ENCODE measurements at places on chromosomes 2 and 18. TPM values are rescaled to one million over a fixed set of nuclear protein-coding genes. Genes with fewer than 3 reads are reported as not detected.

DNA sequence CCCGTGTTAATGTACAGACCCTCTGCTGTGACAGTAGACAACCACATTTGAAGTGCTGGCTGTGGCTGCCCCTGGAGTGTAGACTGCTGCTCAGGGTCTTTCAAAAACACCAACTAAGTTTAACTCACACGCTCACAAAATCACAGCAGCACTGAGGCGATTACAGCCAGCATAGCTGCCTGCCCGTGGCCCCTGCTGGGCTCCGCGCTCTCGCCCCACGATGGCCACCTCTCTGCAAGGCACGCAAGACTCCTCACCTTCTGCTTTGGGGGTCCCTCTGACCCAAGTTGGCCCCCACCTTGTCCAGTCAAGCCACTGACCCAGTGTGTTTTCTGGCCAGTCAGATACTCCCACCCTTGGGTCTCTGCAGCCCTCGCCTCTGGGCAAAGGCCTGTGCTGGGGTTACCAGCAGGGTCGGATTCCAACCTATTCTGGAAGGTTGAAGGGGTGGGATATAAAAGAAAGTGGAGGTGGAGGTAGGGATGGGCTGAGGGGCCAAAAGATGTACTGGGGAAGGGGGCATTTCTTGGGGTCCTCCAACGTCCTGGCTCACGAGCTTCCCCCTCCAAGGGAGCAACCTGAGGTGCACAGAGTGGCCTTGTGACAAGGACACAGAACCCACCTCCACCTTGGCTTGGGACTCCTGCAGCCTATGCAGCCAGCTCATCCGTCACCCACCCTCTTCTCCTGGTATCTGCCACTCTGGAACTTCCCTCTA is 2.9 kb upstream of the B3GNT7 start:
- no peak for DNase-seq

DNA sequence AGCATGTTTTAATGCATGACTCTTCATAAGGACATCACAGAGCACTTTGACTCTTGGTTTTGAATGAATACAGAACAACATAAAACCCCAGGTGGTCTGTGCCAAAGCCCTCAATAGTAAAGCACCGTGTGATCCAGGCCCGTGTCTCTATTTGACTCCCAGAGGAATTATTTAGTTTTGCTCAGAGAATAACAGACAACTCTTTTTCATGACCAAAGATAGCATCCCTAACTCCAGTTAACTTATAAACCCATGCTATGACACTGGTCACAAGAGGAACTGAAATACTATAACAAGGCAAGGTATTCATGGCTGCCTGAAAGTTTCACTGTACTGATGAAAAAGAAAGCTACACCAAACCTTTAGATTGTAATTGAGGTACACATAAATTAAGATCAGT is 128.4 kb downstream of the IKZF2 start:
- DNase-seq = no peak

GRCh38 chr2:43139501-43139900 is 86.9 kb downstream of the ZFP36L2 start:
- DNase-seq = no peak

DNA sequence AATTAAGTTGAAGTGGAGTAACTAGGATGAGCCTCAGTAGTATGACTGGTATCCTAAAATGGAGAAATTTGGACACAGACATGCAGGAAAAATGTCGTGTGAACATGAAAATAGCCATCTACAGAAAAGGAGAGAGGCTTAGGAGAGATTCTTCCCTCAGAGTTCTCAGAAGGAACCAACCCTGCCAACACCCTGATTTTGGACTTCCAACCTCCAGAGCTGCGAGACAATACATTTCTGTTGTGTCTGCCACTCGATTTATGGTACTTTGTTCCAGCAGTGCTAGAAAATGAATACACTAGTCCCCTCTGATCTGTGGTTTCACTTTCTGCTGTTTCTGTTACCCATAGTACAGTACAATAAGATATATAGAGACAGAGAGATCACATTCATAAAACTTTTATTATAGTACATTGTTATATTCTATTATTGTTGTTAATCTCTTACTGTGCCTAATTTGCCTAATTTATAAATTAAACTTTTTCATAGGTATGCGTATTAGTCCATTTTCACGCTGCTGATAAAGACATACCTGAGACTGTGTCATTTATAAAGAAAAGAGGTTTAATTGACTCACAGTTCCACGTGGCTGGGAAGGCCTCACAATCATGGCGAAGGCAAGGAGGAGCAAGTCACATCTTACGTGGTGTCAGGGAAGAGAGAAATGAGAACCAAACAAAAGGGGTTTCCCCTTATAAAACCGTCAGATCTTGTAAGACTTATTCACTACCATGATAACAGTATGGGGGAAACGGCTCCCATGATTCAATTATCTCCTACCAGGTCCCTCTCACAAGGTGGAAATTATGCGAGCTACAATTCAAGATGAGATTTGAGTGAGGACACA is 41.3 kb downstream of the PLEKHA3 start:
- DNase-seq = no peak

- no peak for DNase-seq
These were observed 17.7 kb downstream of the EIF4E2 start for GRCh38 chr2:232568161-232568560.

- no peak for DNase-seq
These were observed 8.9 kb upstream of the CHRNA1 start for GRCh38 chr2:174773215-174773614.

DNA sequence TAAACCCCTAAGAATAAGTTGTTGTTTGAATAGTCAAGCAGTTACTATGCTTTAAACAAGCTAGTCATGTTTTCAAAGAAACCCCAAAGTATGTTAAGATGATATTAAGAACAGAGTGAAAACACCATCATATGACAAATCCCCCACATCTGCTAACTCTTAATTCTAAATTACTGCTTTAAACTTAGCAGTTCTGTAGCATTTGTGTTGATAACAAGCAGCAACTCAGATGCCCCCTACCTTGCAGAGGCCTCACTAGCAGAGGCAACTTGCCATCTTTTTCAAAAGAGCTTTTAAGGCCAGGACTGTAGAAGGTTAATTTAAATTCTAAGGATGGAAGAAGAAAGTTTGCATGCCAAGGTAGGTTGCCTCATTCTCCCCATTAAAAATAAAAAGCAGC is 376.2 kb downstream of the SETBP1 start:
- DNase-seq = no peak

DNA sequence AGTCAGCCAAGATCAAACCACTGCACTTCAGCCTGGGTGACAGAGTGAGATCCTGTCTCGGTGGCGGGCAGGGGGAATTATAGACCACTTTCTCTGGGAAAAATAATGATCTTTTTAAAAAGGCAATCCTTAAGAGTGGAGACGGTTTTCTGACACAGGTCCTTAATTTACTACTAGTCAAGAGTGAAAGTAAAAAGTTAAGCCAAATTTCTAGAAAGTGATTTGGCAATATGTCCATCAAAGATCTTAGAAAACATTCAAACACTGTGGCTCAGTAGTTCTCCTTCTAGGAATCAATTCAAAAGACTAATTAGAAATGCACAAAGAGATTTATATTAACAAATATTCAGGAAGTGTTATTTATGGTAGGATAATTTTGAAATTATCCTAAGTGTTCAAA is 148.5 kb upstream of the DNMT3A start:
- no peak for DNase-seq

GRCh38 chr2:110866045-110866444 is 133.7 kb downstream of the ACOXL start:
- DNase-seq = no peak

DNA sequence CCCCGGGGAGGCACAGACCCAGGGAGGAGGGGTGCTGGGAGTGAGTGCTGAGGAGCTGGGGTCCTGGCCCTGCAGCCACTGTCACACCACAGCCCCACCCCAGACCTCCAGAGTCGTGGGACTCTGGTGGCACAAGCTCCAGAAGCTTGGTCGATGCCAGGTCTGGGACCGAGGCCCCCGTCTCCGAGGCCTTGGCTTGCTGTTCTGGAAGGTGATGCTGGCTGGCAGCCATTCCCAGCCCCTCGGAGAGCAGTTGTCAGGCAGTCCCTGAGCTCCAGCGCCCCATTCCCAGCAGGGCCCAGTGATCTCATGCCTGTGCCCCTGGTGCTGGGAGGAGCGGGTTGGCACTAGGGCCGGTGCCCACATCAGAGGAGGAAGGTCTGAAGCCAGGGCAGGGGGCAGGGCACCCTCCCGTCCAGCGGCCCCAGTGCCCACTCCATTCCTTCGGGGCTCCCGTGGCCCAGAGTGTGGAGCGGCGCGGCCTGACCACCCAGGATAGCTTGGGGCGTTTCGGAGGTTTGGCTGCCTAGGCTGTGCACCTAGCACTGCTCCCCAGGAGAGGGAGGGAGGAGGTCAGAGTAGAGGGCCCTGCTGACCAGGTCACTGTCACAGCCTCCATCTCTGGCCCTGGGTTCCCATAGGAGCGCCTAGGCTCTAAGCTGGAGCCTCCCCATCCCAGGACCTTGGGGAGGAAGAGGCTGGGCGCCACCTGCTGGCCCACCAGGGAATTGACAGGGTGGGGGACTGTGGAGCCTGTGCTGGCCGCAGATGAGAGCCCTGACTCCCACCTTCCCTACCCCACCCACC is 16.8 kb upstream of the ALPI start:
- DNase-seq = no peak

- no peak for DNase-seq
These were observed 62.4 kb upstream of the ATG16L1 start for GRCh38 chr2:233189025-233189424.

DNA sequence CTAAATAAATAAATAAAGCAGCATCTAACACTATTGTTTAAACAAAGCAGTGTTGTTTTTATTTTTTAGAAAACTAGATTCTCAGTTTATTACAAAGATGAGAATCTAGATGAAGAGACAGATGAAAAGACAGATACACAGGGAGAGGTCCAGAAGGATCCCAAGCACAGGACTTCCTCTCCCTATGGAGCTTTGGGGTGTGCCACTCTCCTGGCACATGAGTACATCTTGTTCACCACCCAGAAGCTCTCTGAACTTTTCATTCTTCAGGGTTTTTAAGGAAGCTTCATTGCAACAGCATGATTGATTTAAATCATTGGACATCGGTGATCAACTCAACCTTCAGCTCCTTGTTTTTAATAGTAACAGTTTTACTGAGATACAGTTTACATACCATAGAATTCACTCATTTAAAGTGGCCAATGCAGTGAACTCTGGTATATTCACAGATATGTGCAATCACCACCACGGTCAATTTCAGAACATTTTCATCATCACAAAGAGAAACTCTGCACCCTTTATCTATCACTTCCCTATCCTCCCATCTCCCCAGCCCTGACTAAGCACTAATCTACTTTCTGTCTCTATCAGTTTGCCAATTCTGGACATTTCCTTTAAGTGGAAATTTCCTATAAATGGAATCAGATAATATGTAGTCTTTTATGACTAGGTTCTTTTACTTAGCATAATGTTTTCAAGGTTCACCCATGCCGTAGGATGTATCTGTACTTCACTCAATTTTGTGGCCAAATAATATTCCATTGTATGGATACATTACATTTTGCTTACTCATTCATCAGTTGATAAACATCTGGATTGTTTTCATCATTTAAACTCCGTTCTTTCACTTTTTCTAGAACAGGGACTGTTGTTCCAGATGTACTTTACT is 62.3 kb upstream of the ZFP36L2 start:
- DNase-seq = no peak

DNA sequence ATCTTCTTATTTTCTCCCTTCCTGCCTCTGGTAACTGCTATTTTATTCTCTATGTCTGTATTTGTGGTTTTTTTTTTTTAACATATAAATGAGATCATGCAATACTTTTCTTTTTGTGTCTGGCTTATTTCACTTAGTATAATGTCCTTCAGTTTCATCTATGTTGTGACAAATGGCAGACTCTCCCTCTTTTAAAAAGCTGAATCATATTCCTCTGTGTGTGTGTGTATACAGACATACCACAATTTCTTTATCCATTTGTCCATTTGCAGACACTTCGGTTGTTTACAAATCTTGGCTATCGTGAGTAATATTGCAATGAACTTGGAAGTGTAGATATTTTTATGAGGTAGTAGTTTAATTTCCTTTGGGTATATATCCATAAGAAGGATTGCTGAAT is 7.0 kb downstream of the GTF2A1L start:
- DNase-seq = no peak

The ASB18 gene
- total RNA-seq = not detected

DNA sequence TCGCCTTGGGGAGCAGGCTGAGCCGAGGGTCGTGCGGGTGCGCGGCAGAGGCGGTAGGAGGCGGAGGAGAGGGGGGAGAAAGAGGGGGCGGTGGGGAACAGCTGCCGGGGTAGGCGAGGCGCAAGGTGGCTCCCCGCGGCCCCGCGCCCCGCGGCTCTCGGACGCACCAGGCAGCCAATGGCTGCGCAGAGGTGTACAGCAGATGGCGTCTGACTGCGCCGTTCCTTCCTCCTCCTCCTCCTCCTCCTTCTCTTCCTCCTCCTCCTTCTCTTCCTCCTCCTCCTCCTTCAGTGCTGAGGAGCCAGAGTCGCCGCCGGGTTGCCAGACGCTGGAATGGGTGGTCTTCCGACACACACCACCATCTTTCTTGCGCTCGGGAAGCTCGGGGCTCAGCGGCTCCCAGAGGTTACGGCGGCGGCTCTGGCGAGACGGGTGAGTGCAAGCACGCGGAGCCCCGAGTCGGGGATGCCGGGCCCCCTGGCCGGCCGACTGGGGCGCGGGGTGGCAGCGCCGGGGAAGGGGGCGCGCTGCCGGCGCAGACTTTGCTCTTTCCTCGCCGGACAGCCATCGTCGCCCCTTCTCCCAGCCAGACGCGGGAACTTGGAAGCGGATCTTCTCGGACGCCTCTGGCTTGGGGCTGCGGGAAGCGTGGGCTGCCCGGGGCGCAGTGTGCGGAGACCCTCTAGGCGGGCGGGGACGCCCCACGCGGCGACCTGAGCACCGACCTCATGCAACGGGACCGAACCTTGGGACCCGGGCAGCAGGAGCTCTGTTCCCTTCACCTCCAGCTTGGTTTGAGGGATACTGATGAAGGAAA is at the start of gene THSD7B:
Gene THSD7B, plus strand, starts transcription at position 290 of the 817 bp plus-strand sequence. CDS start 116,634 bp downstream, outside the sequence.
- no peak for DNase-seq

GRCh38 chr18:63161761-63162195 is 157.8 kb downstream of the BCL2 start:
- DNase-seq = peak; percentile 71

DNA sequence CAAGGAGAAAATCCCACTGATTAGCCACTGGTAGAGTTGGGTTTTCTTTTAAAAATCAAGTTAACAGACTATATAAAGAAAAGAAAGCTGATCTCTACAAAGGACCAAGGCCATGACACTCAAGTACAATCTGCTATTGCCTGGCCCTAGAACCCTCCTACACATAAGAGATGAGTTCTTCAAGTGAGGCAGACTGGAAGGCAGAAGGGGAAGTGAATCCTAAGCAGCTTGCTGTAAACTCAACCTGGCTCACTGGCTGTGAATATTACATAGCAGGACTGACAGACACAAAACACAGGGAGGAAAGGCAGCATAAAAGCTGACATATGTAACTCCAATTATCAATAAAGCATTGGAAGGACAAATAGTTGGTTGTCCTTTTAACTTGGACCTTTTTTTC is 65.4 kb downstream of the TRIP12 start:
- DNase-seq = no peak

The EPB41L5 gene
- total RNA-seq = 3.3 TPM

DNA sequence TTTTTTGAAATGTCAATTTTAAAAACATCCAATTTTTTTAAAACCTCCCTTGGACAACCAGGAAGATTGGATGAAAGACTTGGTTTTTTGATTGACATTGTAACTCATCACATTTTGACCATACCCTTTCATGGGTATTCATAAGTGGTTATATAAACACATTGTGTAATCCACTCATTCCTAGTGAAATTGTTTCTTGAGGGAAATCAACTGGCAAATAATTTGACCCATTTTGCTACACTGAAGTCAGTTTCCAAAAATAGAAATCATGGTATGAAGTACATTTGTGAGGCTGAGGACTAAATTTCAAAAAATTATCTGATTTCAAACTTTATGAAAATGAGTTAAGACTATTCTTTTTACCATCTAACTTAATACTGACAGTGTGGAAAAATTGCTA is 31.5 kb downstream of the FBXO48 start:
- DNase-seq = no peak

- peak; percentile 73 for DNase-seq
These were observed at the start of gene KIF3C for GRCh38 chr2:25982273-25982967. KIF3C (minus strand) TSS chr2:25982497; CDS start chr2:25981917, 580 bp downstream.
